ENCODE measurements at places on chromosomes 12 and 14. TPM values are rescaled to one million over a fixed set of nuclear protein-coding genes. Genes with fewer than 3 reads are reported as not detected.
A peak's percentile ranks its signal among the peaks of the same experiment; 100 is the strongest.

DNA sequence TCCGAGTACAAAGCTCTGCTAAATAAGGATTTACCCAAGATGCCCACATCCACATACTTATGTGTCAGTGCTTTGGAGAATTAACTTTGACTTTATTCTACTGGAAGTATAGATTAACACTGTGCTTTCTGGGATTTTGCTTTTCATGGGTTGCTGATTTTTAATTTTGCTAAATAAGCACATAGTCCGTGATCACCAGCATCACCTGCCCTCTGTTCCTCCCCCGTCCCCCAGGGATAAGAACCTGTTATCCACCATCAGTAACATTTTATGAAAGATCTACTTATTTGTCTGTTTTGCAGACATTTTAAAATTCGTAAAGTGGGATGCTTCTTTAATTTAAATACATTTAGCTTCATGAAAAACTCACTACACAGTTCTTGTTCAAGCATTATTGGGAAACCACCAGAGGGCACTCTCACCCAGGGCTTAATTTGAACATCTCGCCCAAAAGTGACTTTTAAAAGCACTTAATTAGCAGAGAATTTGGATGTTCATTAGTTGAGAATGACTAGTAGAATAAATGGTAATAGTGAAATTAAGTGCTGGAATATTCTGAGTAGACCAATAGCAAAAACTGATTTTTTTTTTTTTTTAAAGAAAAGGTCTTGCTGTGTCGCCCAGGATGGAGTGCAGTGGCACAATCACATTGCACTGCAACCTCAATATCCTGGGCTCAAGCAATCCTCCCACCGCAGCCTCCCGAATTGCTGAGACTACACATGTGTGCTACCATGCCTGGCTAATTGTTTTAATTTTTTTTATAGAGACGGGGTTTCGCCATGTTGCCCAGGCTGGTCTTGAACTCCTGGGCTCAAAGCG, 35.7 kb downstream of the MRPL42 start:
- H3K36me3 ChIP-seq, result peaks cover 4% of the 10 kb centered on the region
- no peak overlapping the region for H3K4me3 ChIP-seq
- H3K27ac ChIP-seq, result no peak overlapping the region
- no peaks in the 10 kb centered on the region for H3K27me3 ChIP-seq

DNA sequence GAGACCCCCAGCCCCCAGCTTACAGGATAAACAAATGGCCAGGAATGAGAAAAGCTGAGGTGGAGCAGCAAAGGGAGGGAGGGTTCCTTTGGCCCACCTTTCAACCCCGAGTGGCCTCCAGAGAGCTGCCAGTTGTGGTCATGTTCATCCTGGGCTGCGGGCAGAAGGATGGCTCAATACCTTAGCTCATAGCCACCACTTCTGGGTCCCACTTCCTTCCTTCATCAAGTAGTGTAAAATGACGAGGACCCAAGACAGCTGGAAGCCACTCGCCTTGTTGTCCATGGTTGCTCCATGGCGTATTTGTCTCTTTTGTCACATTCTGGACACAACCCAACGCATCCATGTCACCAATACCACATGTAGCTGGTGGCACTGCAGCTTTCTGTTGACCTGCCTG, 24.2 kb downstream of the CRACR2A start:
- H3K27ac ChIP-seq, result no peak overlapping the region
- peaks cover 27% of the 10 kb centered on the region for H3K27me3 ChIP-seq
- H3K36me3 ChIP-seq, result no peaks in the 10 kb centered on the region
- no peak overlapping the region for H3K4me3 ChIP-seq

PPP4R4 gene
- 0.14 TPM for total RNA-seq

DNA sequence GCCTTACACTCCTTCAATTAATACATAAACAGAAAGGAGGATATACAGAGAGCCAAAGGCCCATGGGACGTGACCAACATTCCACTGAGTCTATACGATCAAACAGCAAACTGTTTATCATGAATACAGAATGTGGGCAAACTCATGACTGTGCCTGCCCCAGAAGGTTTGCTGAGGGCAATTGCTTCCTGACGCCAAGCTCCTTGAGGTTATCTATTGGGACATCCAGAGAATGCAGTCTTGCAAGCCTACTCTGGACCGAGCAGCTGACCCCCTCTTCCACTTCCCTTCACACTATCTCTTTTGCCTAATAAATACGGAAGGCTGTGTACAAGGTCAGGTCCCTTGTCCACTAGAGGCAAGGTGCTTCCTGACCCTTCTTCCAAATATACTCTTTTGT, 18.5 kb upstream of the SLC10A1 start:
- H3K27me3 ChIP-seq, result peaks cover 18% of the 10 kb centered on the region
- no peak for DNase-seq
- no peak overlapping the region for H3K4me3 ChIP-seq
- no peak overlapping the region for H3K27ac ChIP-seq

GRCh38 chr12:92462049-92462448, 240.7 kb upstream of the PLEKHG7 start:
- H3K4me1 ChIP-seq, result no peaks in the 10 kb centered on the region
- H3K27ac ChIP-seq, result no peak overlapping the region
- no peak for DNase-seq
- no peak overlapping the region for H3K4me3 ChIP-seq
- H3K27me3 ChIP-seq, result peaks cover 5% of the 10 kb centered on the region
- H3K36me3 ChIP-seq, result no peaks in the 10 kb centered on the region

DNA sequence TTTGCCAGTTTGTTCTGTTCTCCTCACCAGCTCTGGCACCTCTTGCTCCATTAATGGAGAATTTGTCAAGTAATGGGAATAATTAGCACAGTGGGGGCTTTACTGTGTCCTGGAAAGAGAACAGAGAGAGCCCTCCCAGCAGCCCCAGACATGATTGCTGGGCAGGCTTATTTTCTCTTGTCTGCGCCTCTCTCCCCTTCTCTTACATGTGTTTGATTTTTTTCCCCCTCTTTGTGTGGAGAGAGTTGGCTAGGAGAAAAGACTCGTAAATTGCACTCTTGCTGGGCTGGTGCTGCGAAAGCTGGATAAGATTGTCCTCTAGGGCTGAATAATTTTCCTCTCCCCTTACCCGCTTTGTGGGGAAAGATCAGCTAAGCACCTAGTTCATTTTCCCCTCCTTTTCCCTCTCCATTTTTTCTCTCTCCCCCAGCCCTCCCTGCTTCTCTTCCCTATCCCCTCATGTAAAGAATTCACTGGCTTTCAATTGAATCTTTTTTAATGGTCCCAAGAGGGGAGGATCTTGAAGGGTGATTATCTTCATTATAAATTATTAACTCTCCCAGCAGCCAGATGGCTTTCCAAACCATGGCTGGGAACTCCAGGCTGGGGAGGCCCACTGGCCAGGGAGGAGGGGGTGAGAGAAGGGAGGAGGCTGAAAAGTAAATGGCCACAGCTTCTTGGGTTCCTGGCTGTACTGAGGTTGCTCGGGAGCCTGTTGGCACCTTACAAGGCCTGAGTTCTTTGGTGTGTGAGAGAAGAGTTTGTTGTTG, 62.2 kb downstream of the NRXN3 start:
- H3K4me3 ChIP-seq, result no peak overlapping the region
- no peak for DNase-seq
- H3K27me3 ChIP-seq, result peaks cover 2% of the 10 kb centered on the region
- H3K36me3 ChIP-seq, result no peaks in the 10 kb centered on the region

GRCh38 chr14:23366426-23366921, 1.5 kb upstream of the EFS start:
- peak overlapping the region; percentile 5 for H3K27ac ChIP-seq
- peak; percentile 25 for DNase-seq

DNA sequence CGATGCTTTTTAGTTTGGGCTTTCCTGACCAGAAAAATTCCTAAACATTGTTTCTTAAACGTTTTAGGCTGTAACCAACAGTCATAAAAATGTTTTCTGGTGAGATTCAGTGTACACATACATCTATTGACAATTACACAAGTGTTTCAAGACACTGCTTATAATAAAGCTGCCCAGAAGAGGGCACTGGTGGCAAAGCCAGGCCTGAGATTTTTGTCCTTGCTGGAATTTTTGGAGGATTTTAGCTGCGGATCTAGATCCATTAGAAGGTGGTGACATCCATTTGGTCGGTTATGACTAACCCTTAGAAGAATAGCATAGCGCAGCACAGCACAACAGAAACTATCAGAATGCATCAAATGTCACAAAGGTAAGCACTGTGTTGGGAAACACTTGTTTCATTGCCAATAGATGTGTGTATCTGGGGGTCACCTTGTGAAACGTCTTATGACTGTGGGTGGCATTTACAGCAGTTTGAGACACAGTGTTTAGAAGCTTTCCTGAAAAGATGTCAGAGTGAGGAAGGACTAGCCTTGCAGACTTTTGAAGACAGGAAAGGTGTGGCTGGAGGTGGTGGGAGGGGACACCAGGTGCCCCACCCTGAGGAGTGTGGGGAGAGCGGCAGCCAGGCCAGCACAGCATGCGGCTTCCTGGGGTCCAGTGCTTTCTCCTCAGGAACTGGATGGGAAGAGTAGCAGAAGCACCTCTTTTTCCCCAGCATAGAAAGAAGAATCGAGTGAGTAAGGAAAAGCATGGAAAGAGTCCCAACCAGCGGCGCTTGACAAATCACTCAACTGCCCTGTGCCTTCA, 54.7 kb upstream of the FKBP4 start:
- no peaks in the 10 kb centered on the region for H3K4me1 ChIP-seq
- peaks cover 43% of the 10 kb centered on the region for H3K27me3 ChIP-seq
- no peak overlapping the region for H3K4me3 ChIP-seq
- no peaks in the 10 kb centered on the region for H3K36me3 ChIP-seq
- no peak overlapping the region for H3K27ac ChIP-seq

DNA sequence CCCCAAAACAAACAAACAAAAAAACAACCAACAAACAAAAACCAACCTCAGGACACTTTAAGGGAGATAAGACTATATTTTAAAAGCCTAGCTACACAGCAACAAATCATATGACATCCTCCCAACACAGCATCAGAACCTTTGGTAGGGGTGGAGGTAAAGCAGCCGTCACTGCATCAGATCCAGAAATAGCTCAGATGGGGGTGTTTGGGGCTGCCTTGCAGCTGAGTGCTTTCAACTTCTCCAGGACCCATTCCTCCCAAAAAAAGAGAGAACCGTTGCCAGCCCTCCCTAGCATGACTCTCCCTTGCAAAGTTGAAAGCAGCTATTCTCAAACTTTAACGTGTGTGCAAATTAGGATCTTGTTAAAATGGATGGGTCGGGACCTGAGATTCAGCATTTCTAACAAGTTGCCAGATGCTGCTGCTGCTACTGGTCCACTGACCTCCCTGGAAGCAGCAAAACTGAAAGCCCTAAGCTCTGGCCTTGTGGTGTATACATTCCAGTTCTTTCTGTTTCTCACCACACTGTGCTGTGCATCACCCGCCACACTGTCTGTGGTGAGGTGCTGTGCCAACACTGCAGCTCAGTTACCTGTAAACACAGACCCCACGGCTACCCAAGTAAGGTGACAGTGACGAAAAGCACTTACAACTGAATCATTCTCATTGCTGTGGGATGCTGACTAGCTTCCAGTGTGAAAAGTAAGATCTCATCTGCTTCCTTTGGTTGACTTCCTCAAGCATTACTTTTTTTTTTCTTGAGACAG, 54.0 kb downstream of the SLC38A1 start:
- peaks cover 78% of the 10 kb centered on the region for H3K4me1 ChIP-seq
- H3K27me3 ChIP-seq, result peaks cover 5% of the 10 kb centered on the region
- no peak overlapping the region for H3K4me3 ChIP-seq

DNA sequence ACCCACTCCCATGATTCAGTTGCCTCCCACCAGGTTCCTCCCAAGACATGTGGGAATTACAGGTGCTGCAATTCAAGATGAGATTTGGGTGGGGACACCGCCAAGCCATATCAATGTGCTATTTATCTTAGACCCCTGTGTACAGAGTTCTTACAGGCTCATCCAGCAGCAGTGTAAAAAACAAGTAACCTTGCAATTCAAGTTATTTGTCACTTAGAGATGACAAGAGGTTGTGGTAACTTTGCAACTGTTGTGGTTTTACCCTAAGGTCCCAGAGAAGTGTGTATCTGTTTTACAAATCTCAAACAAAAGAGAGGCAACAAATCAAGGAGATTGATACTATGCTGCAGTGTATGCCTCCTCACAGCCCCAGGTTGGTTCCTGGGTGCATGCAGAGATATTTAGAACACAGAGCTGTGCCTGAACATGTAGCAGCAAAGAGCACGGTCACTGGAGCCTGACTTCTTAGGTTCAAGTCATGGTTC, 11.5 kb upstream of the HELB start:
- H3K27me3 ChIP-seq, result peaks cover 24% of the 10 kb centered on the region
- H3K4me1 ChIP-seq, result no peaks in the 10 kb centered on the region
- no peak overlapping the region for H3K4me3 ChIP-seq

DNA sequence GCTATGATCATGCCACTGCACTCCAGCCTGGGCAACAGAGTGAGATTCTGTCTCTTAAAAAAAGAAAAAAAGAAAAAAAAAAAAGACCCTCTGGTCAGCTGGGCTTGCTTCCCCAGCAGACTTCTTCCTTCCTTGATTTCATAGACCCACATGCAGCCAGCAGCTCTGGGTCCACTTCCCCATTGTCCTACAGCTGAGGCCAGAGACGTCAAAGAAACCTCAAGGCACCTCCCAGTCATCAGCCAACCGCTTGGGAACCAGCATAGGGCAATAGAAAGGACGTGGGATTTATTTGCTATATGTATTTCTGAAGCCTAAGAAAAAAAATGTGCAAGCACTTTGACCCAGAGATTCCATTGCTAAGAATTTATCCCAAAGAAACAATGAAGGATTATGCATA, 35.4 kb upstream of the SPPL3 start:
- H3K4me3 ChIP-seq, result no peak overlapping the region
- no peak overlapping the region for H3K27ac ChIP-seq
- peaks cover 10% of the 10 kb centered on the region for H3K27me3 ChIP-seq
- DNase-seq, result no peak

- no peak overlapping the region for H3K4me3 ChIP-seq
- no peaks in the 10 kb centered on the region for H3K4me1 ChIP-seq
- H3K36me3 ChIP-seq, result peaks cover 20% of the 10 kb centered on the region
- no peak overlapping the region for H3K27ac ChIP-seq
- no peak for DNase-seq
- peaks cover 7% of the 10 kb centered on the region for H3K27me3 ChIP-seq
These were observed 161.0 kb upstream of the FKBP4 start for GRCh38 chr12:2633825-2634200.

FOXN4 gene
- not detected for total RNA-seq

GRCh38 chr12:12171991-12172511, 94.8 kb downstream of the LRP6 start:
- peak; percentile 47 for DNase-seq
- H3K4me1 ChIP-seq, result peaks cover 14% of the 10 kb centered on the region
- no peaks in the 10 kb centered on the region for H3K27me3 ChIP-seq

DNA sequence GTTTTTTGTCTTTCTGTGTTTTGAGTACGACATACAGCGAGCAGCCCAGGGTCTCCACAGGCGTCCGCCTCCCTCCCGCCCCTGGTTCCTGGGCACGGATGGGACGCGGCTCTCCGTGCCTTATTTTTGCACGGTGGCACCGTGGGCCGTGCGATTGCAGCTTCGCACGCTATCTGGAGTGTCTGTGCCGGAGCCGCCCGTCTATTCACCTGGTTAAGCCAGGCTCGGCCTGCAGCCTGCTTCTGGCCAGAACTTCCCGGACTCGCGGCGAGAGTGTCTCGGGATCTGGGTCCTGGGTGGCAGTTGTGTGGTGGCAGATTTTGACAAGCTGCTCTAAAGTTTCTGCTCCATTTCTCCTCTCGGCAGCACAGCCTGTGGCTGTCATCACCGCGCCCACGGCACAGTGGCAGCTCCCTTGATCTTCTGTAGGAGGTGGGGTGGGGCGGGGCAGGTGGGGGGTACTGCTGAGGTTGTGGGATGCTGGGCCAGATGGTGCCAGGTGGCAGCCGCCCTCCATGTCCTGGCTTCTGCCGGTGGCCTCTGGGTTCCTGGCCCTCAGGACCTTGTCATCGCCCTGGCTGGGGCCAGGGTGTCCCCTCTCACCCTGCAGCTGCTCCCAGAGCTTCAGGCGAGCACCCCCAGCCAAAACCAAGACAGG, 2.9 kb downstream of the MMP17 start:
- peaks cover 16% of the 10 kb centered on the region for H3K4me1 ChIP-seq

SAMD15 gene
- 1.5 TPM for total RNA-seq

GRCh38 chr12:111686574-111687105, 787 bp downstream of the ACAD10 start:
- H3K4me1 ChIP-seq, result peaks cover 30% of the 10 kb centered on the region
- peak overlapping the region; percentile 93 for H3K27ac ChIP-seq
- peak overlapping the region; percentile 99 for H3K4me3 ChIP-seq
- peaks cover 4% of the 10 kb centered on the region for H3K36me3 ChIP-seq
- DNase-seq, result no peak
